Activated CD8-positive, alpha-beta memory T cell treated with anti-CD3 and anti-CD28 coated beads, Interleukin-2, amount 10 ng/mL, durations not matched to agents 7 days and 5 days (primary cell): ENCODE measurements at places on chromosomes 11 and 22.

DNA sequence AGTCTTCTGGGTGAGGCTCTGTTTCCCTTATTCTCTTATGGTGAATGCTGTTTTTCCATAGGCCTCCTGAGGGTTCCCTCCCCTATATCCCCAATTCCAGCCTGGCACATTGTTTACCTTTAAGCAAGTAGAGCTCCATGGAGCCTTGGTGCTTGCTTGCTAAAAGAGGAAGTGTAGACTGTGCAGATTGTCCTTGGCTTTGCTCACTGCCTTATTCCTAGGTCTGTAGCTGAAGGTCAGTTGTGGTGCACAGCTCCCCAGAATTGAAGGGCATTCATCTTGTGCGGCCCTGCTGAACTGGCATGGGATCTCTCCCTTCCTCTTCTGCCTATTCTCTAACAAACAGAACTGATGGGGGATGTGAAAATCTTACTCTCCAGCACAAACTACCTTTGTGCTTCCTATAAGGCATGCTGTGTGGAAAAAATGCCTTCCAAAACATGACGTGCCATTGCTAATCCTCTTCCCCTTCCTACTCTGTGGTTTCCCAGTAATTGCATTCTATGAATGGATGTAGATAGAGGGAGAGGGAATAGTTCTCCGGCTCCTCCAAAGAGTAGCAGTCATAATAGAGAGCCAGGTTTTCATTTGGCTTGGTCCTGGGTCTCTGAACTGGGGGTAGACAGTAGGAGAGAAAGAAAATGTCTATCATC, 34.2 kb upstream of the PLET1 start:
- no peak for DNase-seq

DNA sequence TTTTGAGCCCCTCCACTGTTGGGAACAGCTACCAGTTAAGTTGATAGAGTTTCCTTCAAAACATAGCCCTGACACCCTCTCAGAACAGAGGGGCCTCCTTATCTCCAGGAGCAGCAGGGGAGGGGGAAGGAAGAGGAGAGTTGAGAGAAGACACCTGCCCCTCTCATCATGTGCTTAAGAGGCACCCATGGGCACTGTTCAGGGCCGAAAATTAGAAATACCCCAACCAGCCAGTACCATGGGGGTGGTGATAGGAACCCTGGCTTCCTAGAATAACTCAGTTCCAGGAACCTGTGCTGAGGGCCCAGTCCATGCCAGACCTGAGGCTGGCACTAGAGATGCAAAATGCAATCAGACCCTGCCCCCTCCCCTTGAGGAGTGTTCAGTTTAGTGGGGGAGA, 9.3 kb upstream of the GDPD5 start:
- DNase-seq: no peak

- no peak for DNase-seq
Measured at GRCh38 chr11:36240801-36241200, 48.4 kb downstream of the COMMD9 start.

DNA sequence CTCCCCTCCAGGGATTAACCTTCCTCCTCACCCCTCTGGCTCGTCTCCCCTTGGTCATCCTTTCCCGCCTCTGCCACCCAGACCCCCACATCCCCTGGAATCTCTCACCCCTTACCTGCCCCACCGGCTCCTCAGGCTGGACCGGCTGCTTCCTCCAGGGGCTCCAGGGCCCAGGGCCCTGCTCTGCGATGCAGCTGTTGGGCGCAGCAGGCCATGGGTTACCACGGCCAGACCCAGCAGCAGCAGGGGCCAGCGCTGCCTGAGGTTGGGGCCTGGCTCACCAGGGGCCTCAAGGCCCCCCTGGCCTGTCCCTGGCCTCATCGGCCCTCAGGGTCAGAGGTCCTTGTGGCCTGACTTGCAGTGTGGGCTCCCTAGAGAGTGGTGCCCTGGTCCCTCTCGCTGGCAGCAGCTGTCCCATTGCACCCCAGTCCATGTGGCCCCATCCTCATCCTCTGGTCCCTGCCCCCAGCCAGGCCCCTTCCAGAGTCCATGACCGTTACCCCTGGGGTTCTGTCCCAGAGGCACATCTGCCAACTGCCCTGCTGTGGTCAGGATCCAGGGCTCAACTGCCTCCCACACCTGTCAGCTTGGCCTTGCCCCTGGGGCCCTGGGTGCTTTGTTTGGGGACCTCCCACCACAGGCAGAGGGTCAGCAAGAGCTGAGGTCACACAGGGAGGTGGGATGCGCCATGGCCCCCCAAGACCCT, at the start of gene IGLL1:
Gene IGLL1 (minus strand): TSS at position 421 of the 706 bp plus-strand sequence. CDS start 100 bp downstream, at position 321.
- DNase-seq: no peak

- DNase-seq: no peak
Measured at GRCh38 chr11:70845591-70846041, 406.8 kb downstream of the SHANK2 start.

GRCh38 chr11:128232588-128232987, 354.8 kb downstream of the ETS1 start:
- DNase-seq: peak; percentile 45

DNA sequence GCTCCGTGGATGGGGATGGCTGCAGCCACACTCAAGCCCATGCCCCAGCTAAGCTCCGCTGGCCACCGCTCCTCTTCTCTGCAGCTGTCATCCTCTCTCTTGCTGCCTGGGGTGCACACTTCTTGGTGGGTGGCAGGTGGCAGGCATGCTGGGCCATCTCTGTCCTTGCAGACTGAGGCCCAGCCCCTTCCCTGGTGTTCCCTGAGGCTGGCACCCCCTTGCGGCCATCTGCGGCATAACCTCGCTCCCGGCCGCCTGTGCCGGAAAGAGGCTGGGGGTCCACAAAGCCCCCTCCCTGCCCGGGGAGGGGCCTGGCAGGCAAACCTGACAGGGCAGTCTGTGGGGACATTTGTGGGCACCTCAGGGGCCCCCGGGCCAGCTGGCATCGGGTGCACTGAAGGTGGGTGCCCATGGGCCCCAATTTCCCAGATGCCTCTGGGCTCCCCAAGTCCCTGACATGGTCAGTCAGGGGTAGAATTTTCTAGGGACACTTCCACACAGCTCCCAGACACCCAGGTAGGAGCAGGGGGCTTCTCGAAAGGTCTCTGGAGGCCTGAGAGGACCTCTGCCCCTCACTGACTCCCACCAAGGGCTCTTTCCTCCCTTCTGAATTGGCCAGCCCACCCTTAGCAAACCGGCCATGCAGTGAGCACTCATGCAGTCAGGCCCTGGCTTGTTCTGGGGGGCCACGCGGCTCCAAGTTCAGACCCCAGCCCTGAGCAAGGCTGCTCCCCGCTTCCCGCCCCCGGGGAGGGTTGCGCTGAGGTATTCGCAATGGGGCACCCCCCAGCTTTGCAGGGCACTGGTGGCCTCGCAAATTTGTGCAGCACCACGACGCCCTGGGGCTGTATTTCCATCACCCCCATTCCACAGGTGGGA, 23.5 kb upstream of the TH start:
- peak; percentile 56 for DNase-seq

GRCh38 chr11:14894657-14895598, 2.9 kb upstream of the CYP2R1 start:
- DNase-seq: no peak

DNA sequence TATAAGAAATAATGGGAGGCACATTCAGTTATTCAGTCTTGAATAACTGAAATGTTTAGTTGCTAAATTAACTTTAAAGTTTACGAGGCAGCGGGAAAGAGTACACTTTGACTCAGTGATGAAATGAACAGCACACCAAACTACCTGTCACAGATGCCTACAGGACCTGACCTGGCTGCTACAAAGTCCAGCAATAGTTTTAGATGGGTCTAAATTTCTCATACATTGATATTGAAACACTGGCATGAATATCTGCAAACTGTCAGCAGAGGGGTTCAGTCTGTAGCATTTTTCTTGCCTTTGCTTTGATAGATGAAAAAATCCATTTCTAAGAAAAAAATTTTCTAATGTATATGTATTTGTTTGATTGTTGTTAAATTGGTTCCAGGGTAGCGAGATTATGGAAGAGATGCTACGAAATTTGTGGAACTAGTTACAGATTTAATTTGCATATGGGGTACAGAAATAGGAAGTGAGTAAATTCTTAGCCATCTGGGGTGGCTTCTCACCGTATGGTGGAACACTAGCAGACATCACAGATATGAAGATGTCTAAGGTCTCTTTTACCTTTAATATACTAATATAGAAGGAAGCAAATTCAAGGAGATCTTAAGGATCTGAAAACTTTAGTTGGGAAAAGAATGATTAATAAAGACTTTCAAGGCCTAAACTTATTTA, 20.8 kb upstream of the GAB2 start:
- no peak for DNase-seq

DNA sequence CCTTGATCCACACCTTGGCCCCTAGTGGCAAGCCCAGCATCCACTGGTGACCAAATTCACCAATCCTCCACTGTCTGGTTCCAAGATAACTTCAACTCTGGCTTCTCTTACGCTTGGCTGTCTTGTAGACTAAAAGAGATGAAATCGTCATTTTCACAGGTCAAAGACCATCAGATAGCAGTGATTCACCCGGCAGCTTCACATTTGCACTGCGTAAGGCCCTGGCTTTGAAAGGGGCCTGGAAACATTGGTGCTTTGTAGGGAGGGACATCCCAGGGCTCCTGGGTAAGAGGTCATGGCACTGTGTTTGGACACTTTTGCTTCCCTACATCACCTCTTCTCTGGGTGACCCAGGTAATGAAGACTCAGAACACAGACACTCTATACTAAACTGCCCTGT, 30.1 kb upstream of the FADD start:
- no peak for DNase-seq

- no peak for DNase-seq
Measured at GRCh38 chr11:127648583-127648982, 648.0 kb upstream of the KIRREL3 start.

DNA sequence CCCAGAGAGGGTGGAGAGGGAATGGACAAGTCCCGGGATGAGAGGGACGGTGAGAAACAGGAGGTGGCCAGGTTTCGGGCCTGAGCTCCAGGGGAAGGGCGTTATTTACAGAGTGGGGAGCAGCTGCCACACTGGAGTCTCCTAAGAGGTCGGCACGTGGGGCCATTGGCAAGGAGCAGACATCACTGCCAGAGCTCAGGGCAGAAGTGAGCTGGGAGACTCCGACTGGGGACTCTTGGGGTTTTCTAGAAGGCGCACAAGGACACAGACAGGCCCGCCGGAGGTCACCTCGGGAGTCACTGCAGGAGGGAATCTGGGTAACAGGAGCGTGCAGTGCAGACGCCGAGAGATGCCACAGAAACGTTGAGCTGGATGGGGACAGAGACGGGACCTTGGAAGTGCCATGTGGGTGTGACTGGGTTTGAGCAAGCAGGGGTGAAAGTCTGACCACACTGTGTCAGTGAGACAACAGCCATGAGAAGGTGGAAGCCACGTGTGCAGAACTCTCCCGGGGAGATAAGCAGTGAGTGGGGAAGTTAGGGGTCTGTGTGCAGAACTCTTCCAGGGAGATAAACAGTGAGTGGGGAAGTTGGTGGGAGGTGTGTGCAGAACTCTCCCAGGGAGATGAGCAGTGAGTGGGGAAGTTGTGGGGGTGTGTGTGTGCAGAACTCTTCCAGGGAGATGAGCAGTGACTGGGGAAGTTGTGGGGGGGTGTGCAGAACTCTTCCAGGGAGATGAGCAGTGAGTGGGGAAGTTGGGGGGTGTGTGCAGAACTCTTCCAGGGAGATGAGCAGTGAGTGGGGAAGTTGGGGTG, 187.5 kb downstream of the SHANK2 start:
- DNase-seq: no peak

- no peak for DNase-seq
Measured at GRCh38 chr11:93492464-93493251, 50.5 kb downstream of the SMCO4 start.

DNA sequence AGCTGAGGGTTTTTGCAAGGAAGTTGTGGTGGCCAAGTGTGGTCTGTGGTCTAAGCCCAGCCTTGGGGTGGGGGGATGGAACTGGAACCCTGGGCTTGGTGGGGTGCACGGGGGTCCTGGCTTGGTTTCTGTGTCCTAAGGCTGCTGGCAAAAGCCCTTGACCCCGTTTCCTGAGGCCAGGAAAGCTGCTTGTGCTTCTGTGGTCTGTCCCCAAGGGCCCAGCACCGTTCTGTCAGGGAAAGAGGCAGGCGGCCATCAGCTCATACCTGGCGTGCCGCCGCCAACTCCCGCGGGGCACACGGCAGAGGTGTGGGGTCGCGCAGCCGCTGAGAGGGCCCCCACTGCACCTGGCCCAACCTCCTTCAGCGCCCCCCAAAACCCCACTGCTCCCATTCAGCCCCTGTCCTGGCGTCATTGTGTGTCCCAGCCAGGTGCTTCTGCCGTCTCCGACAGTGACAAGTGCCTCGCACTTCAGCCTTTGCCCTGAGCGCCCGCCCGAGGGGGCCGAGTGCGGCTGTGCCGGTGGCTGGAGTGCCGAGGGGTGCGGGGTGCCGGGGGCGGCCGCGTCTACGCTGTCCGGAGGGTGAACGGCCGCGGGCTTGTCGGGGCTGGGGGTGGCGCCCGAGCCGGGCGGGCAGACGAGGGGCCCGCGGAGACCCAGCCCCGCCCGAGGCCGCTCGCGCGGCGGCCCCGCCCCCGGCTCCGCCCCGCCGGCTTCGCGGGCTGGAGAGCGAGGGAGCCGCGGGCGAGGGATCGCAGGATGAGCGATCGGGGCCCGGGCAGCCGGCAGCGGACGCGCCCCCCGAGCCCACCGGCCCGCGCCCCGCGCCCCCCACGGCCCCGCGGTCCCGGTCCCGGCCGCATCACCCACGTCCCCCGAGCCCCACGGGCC, at the start of gene CNIH2:
Gene CNIH2 (plus strand): TSS at position 705 of the 892 bp plus-strand sequence. CDS start 282 bp downstream, outside the sequence.
- DNase-seq: no peak

- DNase-seq: no peak
Measured at GRCh38 chr22:17552737-17553136, 10.6 kb upstream of the SLC25A18 start.

DNA sequence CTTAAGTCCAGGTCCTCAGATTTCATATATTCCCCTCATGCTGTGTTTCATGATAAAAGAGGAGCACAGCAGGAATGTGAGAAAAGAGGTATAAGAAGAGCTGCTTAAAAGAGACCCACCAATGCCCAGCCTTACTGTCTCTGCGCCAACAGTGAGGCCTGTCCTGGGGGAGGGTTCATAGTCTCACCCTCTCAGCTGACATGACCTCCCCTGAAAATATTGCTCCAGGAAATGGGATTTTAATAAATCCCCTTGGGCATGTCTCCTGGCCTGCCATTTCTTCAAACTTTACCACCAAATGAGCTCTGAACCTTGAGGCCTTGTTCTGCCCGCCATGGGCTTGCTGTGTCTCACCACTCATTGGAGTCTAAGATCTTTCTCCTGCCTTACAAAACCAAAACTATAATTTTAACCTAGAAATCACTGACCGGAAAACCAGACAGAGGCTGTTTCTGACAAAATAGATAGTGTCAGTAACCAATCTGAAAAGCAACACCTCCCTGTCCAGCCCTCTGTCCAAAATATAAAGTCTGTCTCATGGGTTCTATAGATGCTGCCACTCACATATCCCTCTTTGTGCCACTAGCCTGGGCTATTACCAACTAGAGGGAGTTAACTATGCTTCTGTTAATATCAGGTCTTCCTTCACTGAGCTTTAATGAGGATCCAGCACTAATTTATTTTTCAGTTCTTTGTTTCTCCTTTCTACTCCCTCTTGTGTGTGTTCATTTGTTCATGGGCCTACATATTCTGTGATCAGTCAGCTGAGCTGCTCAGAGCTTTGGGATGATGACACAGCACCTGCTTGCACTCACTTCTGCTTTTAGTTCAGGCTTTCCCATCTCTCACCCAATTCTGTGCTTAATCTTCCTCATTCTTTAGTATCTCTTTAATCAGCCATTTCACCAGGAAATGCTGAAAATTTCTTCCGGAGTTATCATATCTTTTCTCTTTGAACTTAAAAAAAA, at the start of gene OR2AG2:
Gene OR2AG2 (minus strand): TSS at position 51 of the 968 bp plus-strand sequence. CDS start 3,019 bp downstream, outside the sequence.
- DNase-seq: no peak
